ENCODE measurements at places on chromosomes 5 and 9.

DNA sequence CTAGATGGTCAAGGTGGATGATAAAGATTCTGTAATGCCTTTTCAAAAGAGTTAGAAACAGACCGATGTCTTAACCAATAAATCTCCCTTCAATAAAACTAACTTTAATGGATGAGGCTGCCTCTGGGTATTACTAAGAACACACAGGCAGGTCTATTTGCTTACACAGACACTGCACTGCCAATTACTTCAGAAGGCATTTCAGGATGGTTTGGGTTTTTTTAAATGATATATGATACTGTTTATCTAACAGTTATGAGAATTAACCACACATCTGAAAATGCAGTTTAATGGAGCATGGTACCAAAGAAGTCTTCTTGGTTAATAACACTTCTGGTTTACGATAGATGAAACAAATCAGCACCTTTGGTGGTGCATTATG lies 367.9 kb upstream of the GRAMD2B start:
- no peak for DNase-seq

GRCh38 chr9:11039006-11039405 lies 426.2 kb upstream of the PTPRD start:
- no peak for DNase-seq

GRCh38 chr5:121377461-121377860 lies 474.2 kb upstream of the FTMT start:
- no peak for DNase-seq

DNA sequence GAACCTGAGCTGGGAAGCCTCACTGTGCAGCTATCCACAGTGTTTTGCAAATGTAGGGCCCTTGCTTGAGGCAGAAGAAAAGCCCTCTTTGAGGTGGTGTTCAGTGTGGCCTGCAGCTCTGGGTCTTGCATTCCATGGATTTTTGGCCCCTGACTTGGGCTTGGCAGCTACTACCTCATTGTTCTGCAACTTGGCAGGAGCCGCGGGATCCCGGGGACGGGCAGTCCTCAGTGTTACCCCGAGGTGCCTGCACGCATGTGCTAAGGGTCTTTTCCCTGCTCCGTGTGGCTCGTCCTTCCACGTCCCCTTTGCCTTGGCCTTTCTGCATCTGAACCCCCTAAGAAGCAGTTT lies 39.8 kb downstream of the NEK6 start:
- peak; percentile 29 for DNase-seq

GRCh38 chr9:37327553-37327952 lies 94.9 kb upstream of the GRHPR start:
- DNase-seq: no peak

- no peak for DNase-seq
Observed at GRCh38 chr5:87909382-87909781, 359.3 kb downstream of the TMEM161B start.

GRCh38 chr5:73186976-73187375 lies 14.0 kb downstream of the TMEM174 start:
- no peak for DNase-seq
